ENCODE measurements at places on chromosomes 16 and 17. TPM values are rescaled to one million over a fixed set of nuclear protein-coding genes. Genes with fewer than 3 reads are reported as not detected.

KRT25 gene
- total RNA-seq: not detected

FBXL16 gene
- total RNA-seq: 0.65 TPM

C16orf92 gene
- total RNA-seq: not detected

CHMP6 gene
- total RNA-seq: 28.9 TPM

GRAP gene
- total RNA-seq: 15.5 TPM

ADAT1 gene
- total RNA-seq: 82.1 TPM

PIPOX gene
- 1.8 TPM for total RNA-seq

TMEM100 gene
- not detected for total RNA-seq

All from thoracic aorta endothelial cell (primary cell).